ENCODE measurements at places on chromosomes 11 and 22. TPM values are rescaled to one million over a fixed set of nuclear protein-coding genes. Genes with fewer than 3 reads are reported as not detected.
A peak's percentile ranks its signal among the peaks of the same experiment; 100 is the strongest.

- DNase-seq: peak; percentile 37
- H3K4me1 ChIP-seq: peaks cover 6% of the 10 kb centered on the region
- no peaks in the 10 kb centered on the region for H3K27me3 ChIP-seq
- no peak overlapping the region for H3K27ac ChIP-seq
Measured at GRCh38 chr11:76919887-76920746, 59.4 kb downstream of the ACER3 start.

DNA sequence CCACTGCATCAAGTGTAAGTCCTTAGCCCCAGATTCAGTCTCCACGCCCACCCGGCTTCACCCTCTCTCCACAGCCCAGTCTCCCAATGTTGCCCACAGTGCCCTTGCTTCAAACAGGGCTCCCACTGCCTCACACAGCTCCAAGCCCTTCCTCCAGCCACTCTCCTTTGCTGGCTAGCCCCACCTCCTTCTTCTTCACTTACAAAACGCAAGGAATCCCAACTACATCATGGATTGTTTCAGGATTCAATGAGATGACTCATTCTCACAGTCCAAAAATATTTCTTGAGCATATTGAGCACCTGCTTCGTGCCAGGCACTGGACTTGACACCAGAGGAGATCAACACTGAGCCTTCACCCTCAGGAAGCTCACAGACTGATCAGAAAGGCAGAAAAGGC lies 533.5 kb downstream of the BUD13 start:
- H3K4me1 ChIP-seq: no peaks in the 10 kb centered on the region
- no peak overlapping the region for H3K27ac ChIP-seq
- no peaks in the 10 kb centered on the region for H3K36me3 ChIP-seq
- no peak for DNase-seq

GRCh38 chr11:34921156-34921555 lies 4.7 kb downstream of the PDHX start:
- no peak for DNase-seq
- H3K27ac ChIP-seq: no peak overlapping the region
- H3K27me3 ChIP-seq: no peaks in the 10 kb centered on the region
- no peaks in the 10 kb centered on the region for H3K36me3 ChIP-seq

The PYGM gene
- 881 TPM for total RNA-seq

DNA sequence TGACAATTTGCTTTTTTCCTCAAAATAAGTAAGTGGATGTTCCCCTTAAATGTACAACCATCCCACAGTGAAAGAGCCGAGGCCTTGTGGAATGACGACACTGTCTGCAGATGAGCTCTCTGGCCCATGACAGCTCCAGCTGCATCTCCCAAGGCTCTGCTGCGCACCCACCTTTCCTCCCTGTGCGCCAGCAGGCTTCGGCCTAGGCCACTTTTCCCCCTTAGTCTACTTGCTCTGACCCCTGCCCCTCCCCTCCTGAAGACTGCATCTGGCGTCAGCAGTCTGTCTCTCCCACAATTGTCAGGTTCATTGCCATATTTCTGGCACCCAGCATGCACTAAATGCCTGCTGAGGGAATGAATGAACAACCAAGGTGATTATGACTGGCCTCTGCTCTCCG lies 2.0 kb downstream of the TOP3B start:
- H3K4me1 ChIP-seq: peaks cover 18% of the 10 kb centered on the region
- H3K27me3 ChIP-seq: no peaks in the 10 kb centered on the region
- DNase-seq: no peak
- no peaks in the 10 kb centered on the region for H3K36me3 ChIP-seq
- no peak overlapping the region for H3K27ac ChIP-seq

DNA sequence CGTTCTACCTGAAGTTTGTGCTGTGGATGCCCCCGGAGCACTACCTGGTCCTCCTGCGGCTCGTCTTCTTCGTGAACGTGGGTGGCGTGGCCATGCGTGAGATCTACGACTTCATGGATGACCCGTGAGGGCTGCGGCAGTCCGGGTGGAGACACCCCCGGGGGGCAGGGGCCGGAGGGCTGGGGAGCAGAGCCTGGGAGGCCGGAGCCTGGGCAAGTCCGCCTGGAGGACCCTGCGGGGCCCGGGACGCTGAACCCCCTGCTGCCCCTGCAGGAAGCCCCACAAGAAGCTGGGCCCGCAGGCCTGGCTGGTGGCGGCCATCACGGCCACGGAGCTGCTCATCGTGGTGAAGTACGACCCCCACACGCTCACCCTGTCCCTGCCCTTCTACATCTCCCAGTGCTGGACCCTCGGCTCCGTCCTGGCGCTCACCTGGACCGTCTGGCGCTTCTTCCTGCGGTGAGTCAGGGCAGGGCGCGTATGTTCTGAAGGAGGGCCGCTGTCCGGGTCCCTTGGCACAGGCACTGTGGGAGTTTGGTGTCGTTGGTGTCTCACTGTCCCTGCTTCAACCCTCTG lies 17.3 kb downstream of the RNH1 start:
- H3K27ac ChIP-seq: no peak overlapping the region
- H3K27me3 ChIP-seq: no peaks in the 10 kb centered on the region
- H3K4me1 ChIP-seq: no peaks in the 10 kb centered on the region
- no peak overlapping the region for H3K4me3 ChIP-seq

DNA sequence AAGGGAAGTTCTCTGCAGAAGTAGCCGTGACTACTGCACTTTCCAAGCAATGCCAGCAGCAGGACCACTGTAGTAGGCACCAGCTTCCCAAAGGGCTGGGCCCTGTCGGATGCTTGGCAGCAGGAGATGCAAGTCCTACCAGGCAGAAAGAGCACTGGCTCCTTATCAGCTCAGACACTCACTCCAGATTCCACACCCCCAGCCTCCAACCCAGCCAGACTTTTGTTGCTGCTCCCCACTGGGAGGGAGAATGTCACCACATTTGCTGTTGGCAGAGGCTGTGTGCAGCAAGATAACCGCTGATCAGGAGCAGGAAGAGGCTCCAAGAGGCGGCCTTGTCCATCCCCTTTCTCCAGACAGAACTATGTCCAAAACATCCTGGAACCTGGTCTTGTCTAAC lies 118.7 kb downstream of the C11orf58 start:
- H3K27me3 ChIP-seq: no peaks in the 10 kb centered on the region
- H3K36me3 ChIP-seq: no peaks in the 10 kb centered on the region
- no peak overlapping the region for H3K4me3 ChIP-seq
- H3K27ac ChIP-seq: no peak overlapping the region
- DNase-seq: no peak

The ZNF215 gene
- total RNA-seq: 0.39 TPM

The SCUBE1 gene
- total RNA-seq: 0.51 TPM

The OR52N4 gene
- total RNA-seq: not detected

The EMID1 gene
- not detected for total RNA-seq

DNA sequence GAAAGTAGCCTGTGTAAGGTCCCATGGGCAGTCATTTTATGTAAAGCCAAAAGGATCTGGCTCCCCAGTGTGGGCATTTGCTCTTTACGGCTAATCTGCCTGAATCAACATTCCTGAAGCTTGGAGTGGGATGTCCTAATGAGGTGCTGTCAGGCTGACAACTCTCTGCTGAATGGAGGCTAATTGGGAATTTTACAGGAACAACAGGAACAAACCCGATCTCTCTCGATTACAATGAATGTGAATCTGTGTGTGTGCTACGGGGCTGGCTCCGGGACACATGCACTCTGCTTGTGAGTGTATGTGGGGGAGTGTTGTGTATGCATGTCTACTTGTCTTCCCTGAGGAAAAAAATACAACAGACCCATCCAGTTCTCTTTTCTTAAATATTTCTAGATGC lies 415.2 kb downstream of the TENM4 start:
- DNase-seq: no peak
- H3K36me3 ChIP-seq: no peaks in the 10 kb centered on the region
- H3K27ac ChIP-seq: no peak overlapping the region
- no peaks in the 10 kb centered on the region for H3K27me3 ChIP-seq
- H3K4me1 ChIP-seq: peaks cover 2% of the 10 kb centered on the region

DNA sequence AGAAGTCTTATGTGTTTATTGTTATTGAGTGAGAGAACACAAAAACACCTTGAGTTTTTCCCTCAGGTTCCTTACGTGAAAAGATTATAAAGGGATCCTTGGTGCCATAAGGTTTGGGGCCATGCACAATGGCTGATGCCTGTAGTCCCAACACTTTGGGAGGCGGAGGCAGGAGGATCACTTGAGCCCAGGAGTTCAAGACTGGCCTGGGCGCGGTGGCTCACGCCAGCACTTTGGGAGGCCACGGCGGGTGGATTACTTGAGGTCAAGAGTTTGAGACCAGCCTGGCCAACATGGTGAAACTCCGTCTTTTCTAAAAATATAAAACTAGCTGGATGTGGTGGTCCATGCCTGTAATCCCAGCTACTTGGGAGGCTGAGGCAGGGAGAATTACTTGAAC lies 5.4 kb downstream of the SMDT1 start:
- no peaks in the 10 kb centered on the region for H3K36me3 ChIP-seq
- H3K27ac ChIP-seq: no peak overlapping the region
- no peaks in the 10 kb centered on the region for H3K27me3 ChIP-seq
- H3K4me3 ChIP-seq: no peak overlapping the region

GRCh38 chr11:62959422-62959980 lies 25.3 kb downstream of the SLC22A6 start:
- no peaks in the 10 kb centered on the region for H3K36me3 ChIP-seq
- H3K27ac ChIP-seq: no peak overlapping the region
- H3K4me3 ChIP-seq: no peak overlapping the region
- H3K4me1 ChIP-seq: peaks cover 9% of the 10 kb centered on the region

GRCh38 chr22:50696799-50697561 lies 24.4 kb downstream of the SHANK3 start:
- peaks cover 7% of the 10 kb centered on the region for H3K27me3 ChIP-seq
- H3K4me1 ChIP-seq: peaks cover 18% of the 10 kb centered on the region
- peak overlapping the region; percentile 45 for H3K4me3 ChIP-seq
- H3K36me3 ChIP-seq: peaks cover 3% of the 10 kb centered on the region
- H3K27ac ChIP-seq: no peak overlapping the region

The FXYD2 gene
- not detected for total RNA-seq

The KCNJ11 gene
- total RNA-seq: 103 TPM

The PNPLA3 gene
- 0.58 TPM for total RNA-seq

The GRIK4 gene
- total RNA-seq: not detected
